OCI-LY7 (cell line): ENCODE measurements at places on chromosomes 12 and 14. TPM values are rescaled to one million over a fixed set of nuclear protein-coding genes. Genes with fewer than 3 reads are reported as not detected.

DNA sequence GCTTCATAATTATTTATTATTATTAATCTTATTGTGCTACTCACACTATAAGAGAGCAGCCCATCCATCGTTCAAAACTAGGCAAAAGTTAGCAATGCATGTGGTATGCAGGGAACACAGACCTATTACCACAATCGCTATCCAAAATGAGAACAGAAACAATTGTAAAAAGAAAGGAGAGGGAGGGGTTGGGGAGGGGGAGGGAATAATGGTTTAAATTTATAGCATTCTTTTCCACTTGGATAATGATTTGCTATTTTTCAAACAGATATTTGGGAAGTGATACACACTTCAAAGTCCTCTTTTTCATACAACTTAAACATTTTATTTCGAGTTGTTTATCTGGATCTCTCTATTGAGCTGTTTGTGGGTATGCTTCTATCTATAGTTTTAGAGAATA, 248.6 kb upstream of the SOX5 start:
- DNase-seq, result no peak

- DNase-seq, result no peak
Measured at GRCh38 chr12:69442894-69443293, 27.3 kb upstream of the FRS2 start.

- DNase-seq, result no peak
Measured at GRCh38 chr14:26381405-26381804, 216.4 kb downstream of the NOVA1 start.

The HAL gene
- total RNA-seq, result 1.4 and 2.1 TPM in 2 replicates

The C1RL gene
- 7.3 and 10.4 TPM in 2 replicates for total RNA-seq

The FAM186B gene
- total RNA-seq, result 2.4 and 2.8 TPM in 2 replicates

The TUNAR gene
- 0.17 TPM in 1 of 2 replicates, not detected in the other for total RNA-seq

The CDK4 gene
- total RNA-seq, result 172 and 192 TPM in 2 replicates
